ENCODE measurements at places on chromosomes 4 and X.

GRCh38 chr4:145888393-145888792 lies 50.2 kb downstream of the ZNF827 start:
- DNase-seq, result no peak

DNA sequence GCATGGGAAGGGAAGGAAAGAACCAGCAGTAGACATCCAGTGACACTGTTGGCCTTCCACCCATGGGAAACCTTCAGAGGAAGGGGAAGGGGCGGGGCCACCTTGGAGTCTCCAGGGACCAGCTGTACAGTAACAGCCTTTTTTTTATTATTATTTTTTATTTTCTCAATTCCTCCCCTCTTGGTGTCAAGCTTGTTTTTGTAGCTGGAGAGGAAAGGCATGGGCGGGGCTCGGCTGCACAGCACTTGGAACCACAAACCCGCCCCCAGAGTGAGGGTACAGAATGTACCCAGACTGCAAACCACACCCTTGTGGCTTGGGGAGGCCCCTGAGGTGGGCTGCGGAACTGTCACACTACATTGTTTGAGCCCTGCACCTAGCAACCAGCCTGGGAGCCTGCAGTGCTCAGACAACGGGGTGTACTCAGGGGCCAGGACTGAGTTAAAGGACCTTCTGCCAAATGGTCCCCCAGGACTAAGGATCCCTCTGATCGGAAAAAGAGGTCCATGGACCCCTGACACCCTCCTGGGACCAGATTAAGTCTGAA lies 45.7 kb downstream of the PRPS1 start:
- peak; percentile 42 for DNase-seq

GRCh38 chr4:71648448-71648847 lies 135.4 kb downstream of the GC start:
- no peak for DNase-seq

GRCh38 chr4:185672618-185673017 lies 137.3 kb upstream of the PDLIM3 start:
- DNase-seq, result no peak

- no peak for DNase-seq
These were observed 40.4 kb upstream of the DDX53 start for GRCh38 chrX:22959204-22959920.

GRCh38 chrX:12401252-12401651 lies 263.0 kb downstream of the FRMPD4 start:
- no peak for DNase-seq

- peak; percentile 91 for DNase-seq
These were observed 569.3 kb upstream of the DIPK2B start for GRCh38 chrX:45769761-45770582.

DNA sequence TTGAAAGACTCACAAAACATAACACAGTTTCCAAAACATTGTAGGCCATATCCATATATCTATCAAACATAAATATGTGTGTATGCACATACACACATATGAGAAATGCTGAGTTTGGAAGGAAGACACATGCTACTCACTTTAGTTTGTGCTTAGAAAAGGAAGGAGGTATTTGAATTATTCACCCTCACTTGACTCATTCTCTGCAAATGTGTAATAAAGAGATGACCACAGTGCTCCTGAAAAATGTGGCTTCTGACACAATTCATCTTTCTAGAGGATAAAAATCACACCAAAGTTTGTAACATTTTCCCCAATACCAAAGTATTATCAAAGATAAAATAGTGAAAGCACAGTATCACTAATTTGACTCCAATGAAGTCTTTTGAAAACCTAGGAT lies 950.1 kb downstream of the FAT4 start:
- DNase-seq, result no peak

GRCh38 chr4:108172753-108173598 lies 4.2 kb upstream of the LEF1 start:
- no peak for DNase-seq

DNA sequence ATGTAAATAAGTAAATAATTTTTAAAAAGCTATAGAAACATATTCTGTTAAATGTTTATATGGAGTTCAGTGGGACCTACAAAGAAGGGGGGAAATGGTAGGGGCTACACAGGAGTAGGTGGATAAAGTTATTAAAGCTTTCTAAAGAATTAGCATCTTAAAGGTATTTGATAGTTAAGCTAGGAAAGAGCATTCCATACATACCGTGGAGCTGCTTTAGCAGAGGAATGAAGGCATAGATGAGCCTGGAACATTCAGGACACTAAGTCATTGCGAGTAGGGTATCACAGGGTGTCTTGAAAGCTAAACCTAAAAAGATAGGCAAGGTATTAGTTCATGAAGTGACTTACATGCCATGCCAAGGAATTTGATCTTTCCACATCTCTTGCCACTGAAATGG lies 60.4 kb downstream of the SLC10A6 start:
- no peak for DNase-seq

GRCh38 chr4:101973361-101973760 lies 182.8 kb downstream of the BANK1 start:
- DNase-seq, result no peak

DNA sequence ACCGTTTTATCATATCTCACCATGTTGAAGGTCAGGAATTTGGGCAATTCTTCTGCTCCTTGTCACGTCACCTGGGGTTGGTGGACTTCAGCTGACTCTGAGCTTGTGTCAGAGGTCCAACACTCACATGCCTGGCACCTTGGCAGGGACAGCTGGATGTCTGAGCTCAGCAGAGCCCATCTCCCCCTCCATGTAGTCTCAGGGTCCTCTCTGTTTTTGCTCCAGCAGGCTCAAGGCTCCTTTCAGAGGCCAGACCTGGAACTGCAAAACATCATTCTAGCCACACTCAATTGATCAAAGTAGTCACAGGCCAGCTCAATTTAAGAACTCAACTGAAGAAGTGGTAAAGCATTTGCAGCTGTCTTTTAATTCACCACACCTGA lies 45.4 kb downstream of the EDNRA start:
- no peak for DNase-seq

DNA sequence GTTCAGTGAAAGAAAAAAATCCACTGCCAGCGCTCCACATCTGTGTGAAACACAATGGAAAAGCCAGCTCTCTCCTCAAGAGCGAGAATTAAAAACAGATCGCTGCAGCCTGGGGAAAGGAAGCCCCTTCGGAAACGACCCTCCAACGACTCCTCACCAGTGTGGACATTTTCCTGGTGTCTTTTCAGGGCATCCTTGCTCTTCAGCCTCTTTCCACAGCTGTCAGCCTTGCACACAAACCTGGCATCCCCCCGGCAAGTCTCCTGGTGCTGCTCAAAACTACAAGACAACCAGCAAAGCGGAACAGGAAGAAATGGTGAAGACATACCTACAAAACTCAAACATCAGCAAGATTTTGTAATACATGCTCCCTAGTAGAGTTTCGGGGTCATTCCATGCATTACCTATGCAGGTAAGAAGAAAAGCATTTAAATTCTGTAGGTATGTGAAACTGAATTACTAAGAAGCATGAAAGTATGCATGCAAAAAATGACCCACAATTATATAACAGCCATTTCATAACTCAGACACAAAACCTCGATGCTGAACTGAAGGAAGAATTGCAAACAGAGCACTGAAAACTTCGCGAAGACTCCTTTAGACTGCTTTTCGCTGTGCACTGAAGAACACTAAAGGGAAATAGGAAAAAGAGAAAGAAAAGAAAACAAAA lies 106.1 kb downstream of the PRDM5 start:
- no peak for DNase-seq

- DNase-seq, result no peak
These were observed 45.6 kb downstream of the ARHGEF38 start for GRCh38 chr4:105598052-105598451.

DNA sequence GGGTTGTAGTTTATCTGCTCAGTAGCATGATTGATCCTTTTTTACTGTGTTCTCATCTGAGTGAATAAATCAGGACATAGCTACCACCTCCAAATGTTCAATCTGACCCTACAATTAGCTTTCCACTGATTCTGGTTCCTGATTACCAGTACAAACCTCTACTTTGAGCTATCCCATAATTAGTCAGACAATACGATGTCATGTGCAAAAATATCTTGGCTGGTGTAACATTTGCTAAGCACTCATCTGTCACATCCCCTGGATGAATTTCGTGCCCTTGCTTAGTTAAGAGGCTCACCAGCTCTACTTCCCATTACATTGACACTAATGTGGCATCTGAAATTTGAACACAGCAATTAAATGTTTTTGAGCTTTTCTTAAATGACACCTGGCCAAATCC lies 1101.0 kb upstream of the PCDH7 start:
- DNase-seq, result no peak

GRCh38 chr4:75547647-75548387 lies 8.0 kb upstream of the ODAPH start:
- DNase-seq, result no peak

GRCh38 chrX:129522184-129523078 lies 859 bp downstream of the SMARCA1 start:
- DNase-seq, result no peak

DNA sequence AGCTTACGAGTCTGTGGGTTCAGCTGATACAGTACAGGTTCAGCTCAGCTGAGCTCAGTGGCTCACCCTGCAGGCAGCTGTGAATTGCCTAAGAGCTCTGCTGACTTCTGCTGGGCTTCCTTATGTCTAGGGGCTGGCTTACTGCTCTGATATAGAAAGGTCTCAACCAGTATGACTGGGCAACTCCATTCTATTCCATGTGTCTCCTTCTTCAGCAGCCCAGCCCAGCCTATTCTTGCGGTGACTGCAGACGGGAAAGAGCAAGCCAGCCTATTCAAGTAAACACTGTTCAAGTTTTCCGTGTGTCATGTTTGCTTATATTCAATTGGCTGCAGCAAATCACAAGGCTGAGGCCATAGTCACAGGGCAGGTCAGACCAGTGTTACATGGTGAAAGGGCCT lies 615.4 kb upstream of the ZFP42 start:
- no peak for DNase-seq

GRCh38 chrX:48498374-48498809 lies 10.4 kb upstream of the PORCN start:
- no peak for DNase-seq

DNA sequence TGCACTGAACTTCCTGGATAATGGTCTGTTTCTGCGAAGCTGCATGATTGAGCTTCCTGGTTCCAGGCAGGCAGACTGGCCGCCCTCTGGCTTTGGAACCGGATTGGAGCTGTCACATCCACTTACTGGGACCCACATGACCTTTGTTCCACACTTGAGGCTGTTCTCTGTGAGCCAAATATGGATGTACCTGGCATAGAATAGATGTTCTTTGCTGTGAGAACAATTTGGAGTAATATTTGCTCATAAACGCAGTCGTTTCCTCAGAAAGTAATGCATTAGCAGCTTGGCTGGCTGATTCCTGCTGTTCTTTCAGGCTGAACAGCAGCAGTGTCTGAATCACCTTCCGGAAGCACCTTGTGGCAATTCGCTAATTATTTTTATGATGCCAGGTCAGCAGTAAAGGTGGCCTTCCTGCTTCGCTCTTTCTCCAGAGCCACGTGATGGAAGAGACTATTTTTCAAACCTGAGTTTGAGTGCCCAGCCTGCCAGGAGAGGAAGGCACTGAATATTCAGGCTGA lies 78.1 kb upstream of the BOD1L1 start:
- no peak for DNase-seq

- no peak for DNase-seq
These were observed 2.7 kb downstream of the RASL11B start for GRCh38 chr4:52864793-52865192.

GRCh38 chr4:13704035-13704434 lies 76.5 kb upstream of the BOD1L1 start:
- DNase-seq, result no peak

DNA sequence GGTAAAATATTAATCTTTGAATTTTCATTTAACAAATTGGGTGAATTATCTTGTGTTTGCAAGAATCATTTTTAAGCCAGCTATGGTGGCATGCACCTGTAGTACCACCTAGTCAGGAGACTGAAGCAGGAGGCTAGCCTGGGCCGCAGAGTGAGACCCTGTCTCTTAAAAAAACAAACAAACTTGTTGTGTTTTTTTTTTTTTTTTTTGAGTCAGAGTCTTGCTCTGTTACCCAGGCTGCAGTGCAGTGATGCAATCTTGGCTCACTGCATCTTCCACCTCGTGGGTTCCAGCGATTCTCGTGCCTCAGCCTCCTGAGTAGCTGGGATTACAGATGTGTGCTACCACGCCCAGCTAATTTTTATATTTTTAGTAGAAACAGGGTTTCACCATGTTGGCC lies 2.2 kb downstream of the TXLNG start:
- DNase-seq, result no peak

DNA sequence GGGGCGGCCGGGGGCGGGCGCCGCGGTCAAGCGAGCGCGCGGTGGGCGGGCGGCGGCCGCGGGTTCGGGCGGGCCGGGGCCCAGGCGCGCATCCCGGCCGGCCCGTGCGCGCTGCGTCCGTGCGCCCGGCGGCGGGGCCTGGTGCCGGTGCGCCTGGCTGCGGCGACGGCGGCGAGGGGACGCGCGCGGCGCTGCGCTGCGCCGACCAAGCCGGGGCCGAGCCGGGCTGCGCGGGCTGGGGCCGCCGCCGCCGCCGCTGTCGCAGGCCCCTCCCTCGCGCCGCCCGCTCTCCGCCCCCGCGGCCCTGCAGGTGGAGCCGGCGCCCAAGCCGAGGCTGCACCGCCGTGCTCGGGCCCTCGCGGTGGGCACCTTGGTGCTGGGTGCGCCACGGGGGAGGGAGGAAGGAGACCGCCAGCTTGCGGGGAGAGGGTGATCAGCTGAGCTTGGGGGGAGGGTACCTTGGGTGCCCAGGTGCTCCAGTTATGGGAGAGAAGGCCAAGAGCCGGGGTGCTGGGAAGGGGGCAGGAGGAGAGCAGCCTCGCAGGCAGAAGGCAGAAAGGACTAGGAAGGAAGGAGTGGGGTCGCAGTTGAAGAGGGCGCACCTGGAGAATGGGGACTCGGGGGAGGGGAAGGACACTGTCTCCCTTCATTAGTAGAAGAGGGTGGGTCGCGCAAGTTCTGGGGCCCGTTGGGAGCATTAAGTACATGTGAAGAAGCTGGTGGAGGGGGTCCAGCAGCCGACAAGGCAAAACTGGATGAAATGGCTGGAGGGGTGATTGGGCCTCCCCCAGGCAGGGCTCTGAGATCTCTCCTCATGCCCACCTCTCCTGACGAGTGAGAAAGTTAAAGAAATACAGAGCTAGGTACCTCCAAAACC lies at the start of gene PPP2R2C:
Gene PPP2R2C (minus strand): TSS at position 228 of the 877 bp plus-strand sequence. CDS start 385 bp downstream, outside the sequence.
- DNase-seq, result no peak

DNA sequence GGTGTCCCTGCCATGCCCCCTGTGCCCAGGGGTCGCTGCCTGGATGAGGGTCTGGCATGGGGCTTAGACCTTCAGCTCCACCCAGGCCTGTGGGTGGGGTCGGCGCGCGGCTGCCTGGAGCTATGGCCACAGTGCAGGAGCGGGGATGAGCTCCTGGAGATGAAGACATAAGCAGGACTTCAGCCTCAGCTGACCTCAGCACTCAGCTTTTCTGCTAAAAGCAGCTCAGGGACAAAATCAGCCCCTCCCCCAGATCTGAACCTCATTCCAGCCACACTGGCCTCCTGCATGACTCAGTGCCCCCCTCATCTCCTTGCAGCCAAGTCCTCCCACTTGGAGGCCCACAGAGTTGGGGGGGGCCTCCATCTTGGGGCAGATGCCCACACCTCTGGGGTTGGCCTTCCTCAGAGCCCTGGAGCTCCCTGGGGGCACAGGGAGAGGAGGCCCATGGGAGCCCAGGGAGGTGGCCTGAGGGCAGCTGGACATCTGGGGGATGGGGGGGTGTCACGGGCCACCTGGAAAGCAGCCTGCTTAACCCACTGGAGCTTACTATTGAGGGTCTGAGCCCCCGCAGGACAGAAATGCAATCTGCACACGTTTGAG lies 19.4 kb upstream of the CPLX1 start:
- DNase-seq, result no peak

All from AML-193 (cell line).